GF-D8 (cell line): ENCODE measurements at places on chromosomes 2 and 18.

DNA sequence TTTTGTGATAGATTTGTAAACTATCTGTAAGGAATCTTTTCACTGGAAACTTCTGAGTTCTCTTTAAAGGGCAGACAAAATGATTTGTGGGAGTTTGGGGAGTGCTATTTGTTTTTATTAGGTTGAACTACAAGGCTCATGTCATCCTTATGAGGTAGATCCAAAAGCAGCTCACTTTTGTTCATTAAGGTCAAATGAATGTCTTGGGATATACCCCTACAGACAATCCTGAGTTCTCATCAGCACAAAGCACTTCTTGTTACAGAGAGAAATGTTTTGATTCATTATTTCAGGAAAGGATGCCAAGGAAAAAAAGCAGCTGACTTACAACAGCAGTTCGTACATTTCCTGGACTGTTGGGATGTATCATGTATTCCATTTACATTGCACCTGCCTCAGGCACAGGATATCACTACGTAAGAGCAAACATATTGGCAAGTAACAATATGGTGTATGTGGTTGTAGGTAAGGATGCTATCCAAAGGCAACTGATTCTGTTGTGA is 68.9 kb downstream of the DCC start:
- DNase-seq: no peak

DNA sequence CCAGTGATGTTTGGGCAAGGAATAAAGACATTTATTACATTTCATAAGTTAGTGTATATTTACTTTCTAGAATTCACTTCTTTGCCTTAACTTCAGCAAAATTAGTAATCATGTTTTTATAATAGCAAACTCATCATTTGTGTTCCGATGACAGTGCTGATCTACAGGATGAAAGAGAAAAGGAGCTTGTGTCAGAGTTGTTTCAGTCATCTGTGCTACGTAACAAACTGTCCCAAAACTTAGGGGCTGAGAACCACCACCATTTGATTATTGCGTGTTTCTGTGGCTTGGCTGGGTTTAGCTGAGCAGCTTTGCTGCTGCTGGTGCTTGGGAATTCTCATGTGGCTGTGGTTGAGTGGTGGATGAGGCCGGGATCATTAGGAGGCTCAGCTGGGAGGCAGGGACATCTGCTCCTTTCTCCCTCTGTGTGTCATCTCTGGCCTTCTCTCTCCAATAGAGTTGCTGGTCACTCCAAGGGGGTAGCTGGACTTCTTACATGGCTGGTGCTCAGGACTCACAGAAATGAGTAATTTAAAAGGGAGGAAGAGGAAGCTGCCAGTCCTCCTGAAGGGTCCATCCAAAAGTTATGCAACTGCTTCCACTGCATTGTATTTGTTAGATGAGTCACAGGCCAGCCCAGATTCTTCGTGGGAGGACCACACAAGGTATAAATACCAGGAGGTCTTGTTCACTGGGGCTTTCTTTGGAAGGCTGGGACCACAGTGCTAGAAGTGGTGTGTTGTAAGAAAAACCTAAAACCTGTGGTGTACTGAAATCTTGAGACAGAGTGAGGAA is 43.4 kb upstream of the HAAO start:
- peak; percentile 18 for DNase-seq

- DNase-seq: peak; percentile 23
Measured at GRCh38 chr2:158457826-158458616, 1.3 kb downstream of the PKP4 start.

- no peak for DNase-seq
Measured at GRCh38 chr2:9638532-9638931, 7.7 kb upstream of the YWHAQ start.

GRCh38 chr18:45690975-45691815 is 32.8 kb upstream of the SLC14A1 start:
- peak; percentile 55 for DNase-seq
